Glutamatergic neuron (in vitro differentiated cells): ENCODE measurements at places on chromosomes 3 and 15. TPM values are rescaled to one million over a fixed set of nuclear protein-coding genes. Genes with fewer than 3 reads are reported as not detected.

GRCh38 chr3:22122567-22122966 lies 371.6 kb upstream of the ZNF385D start:
- DNase-seq = no peak

The TPRG1 gene
- total RNA-seq = 1.3 TPM

GRCh38 chr15:28243901-28244300 lies 78.1 kb downstream of the HERC2 start:
- no peak for DNase-seq

DNA sequence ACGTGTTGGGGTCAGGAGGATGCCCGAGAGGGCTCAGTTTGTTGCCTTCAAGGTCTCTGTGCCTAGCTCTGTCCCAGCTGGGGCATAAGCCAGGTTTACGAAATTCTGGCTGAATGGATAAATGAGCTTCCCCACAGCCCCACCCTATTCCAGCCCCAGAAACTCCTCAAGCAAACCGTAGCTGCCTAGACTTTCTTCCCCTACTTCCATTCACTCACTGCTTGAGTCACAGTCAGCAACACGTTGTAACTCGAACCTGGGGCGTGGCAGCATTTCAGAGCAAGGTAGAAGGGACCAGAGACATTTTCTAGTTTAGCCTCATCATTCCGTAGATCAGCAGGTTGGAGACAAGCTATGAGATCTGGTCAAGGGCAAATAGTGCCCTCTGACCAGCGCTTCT lies 24.2 kb downstream of the NMNAT3 start:
- no peak for DNase-seq

DNA sequence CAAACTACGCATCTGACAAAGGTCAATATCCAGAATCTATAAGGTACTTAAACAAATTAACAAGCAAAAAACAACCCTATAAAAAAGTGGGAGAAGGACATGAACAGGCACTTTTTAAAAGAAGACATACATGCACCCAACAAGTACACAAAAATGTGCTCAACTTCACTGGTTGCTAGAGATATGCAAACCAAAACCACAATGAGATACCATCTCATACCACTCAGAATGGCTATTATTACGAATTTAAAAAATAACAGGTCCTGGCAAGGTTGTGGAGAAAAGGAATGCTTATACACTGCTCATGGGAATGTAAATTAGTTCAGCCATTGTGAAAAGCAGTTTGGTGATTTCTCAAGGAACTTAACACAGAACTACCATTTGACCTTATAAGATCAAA lies 175.6 kb upstream of the MLF1 start:
- DNase-seq = no peak

The SHF gene
- total RNA-seq = 309 TPM

DNA sequence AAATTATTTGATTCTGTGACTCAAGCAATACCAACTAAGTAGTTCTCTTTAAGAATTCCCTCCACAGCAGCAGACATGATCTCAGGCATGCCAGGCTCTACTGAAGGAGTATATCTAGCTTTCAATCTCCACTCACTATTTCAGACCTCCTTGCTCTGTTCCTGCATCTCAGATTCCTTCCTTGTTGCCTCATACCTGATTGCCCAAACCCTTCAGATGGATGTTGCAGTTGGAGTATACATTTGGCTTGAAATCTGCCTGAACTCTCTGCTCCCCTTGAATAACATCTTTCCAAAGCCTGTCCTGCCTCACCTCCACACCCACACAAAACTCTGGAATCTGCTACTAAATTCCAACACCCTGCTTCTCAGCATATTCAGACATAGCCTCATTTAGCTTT lies 19.8 kb upstream of the TM4SF4 start:
- no peak for DNase-seq

GRCh38 chr15:44096596-44096995 lies 98.5 kb downstream of the FRMD5 start:
- DNase-seq = no peak

- no peak for DNase-seq
These were observed 60.2 kb downstream of the ESYT3 start for GRCh38 chr3:138494607-138494929.

- DNase-seq = no peak
These were observed 39.8 kb downstream of the PRICKLE2 start for GRCh38 chr3:64185436-64185835.

DNA sequence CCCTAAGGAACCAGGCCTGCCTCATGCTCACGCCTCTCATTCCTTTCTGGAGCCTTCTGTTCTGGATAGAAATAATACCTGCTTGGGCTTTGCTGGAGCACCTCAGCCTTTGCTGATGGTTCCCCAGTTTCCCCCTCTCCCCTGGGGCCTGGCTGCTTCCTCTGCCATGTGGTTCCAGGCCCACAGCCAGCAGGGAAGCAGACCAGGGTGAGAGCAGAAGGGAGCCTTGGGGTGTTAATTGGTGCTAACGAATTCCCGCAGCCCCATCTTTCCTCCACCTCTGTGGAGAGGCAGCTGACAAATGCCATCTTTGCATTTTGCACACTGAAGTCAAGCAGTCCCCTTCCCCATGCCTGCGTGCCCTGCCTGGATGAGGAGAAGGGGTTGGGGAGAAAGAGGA lies 13.1 kb upstream of the CORO2B start:
- DNase-seq = peak; percentile 16
